ENCODE measurements at places on chromosomes 6 and 20. TPM values are rescaled to one million over a fixed set of nuclear protein-coding genes. Genes with fewer than 3 reads are reported as not detected.

The IRAK1BP1 gene
- total RNA-seq = 1.2 TPM

The SLC17A1 gene
- total RNA-seq = not detected

GRCh38 chr6:158972241-158973233 lies 27.5 kb downstream of the RSPH3 start:
- DNase-seq = peak; percentile 21

The KHDC3L gene
- not detected for total RNA-seq

DNA sequence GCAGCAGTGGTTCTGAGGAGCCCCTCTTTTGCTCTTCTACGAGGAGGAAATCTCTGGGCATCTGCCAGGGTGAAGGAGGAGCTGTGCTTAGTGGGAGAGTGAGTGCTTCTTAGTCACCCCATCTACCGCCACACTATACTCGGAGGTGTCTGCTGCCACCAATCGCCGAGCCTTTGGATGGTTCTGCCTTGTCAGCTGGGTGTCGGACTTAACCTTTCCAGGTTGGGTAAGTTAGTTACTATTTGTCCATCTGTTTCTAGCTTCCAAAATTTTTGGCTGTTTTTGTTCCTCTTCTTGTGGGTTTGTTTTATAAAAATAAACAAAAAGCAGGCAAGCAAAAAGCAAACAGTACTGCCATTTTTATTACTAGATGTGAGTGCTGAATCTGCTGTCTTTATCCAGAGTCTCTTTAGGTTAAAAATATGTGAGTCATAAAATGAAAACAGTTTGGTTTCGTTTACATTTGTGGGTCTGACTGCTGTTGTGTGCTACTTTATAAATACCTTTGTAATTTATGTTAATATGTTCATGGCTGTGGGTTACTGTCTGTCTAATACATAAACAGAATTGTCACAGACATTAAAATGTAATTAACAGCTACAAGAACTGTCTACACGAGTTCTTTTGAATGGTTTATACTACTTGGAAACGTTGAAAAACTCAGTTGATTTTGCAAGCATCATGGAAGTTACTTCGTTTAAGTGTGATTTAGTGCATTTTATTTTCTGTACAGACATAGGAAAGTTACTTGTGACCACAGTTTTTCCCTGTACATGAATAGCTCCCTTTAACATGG lies 89.2 kb downstream of the ARID1B start:
- DNase-seq = peak; percentile 54

DNA sequence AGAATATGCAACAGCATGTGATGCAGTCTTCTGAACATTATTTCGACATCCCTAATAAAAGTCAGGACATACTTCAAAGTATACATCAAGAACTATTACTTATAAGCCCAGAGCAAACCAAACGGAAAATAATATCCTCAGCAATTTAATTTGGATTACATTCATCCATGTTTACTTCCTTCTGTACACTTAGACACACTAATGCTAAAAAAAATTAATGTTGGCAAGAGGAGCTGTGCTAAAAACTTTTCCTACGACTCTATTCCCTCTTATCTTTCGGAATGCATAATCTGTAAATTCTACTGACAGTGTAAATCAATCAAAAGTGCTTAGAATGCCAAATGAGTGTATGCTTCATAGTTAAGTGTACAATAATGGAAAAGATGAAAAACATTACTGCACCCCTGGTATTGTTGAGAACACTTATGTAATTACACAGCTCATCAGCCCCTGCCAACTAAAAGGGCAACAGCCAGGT lies 301.2 kb upstream of the HSF2 start:
- no peak for DNase-seq

The KCNS1 gene
- total RNA-seq = not detected

- no peak for DNase-seq
Observed at GRCh38 chr6:47342824-47343223, 33.1 kb upstream of the TNFRSF21 start.

GRCh38 chr6:128463942-128464341 lies 56.5 kb downstream of the PTPRK start:
- DNase-seq = no peak

The EEF1A2 gene
- 233 TPM for total RNA-seq

DNA sequence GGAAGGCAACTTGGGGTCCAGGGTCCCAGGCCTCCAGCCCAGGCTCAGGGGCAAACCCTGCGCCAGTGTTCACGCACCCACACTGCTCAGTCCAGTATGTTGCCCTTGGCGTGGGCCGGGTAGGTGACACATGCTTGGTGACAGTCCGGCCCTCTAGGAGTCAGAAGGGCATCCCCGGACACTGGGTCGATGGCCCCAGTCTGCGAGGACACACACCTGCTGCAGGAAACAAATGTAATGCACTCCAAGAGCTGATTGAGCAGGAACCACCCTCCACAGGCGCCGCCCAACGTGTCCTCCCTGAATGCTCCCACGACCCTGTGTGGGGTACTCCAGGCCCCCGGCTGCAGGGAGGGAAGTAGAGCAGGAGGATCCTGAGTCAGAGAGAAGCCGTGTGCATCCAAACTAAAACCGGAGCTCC lies 160.7 kb downstream of the DLL1 start:
- DNase-seq = no peak

The GMPR gene
- 11.5 TPM for total RNA-seq

The DBNDD2 gene
- total RNA-seq = 2.7 TPM

GRCh38 chr6:29552512-29553051 lies 7.0 kb downstream of the UBD start:
- DNase-seq = no peak

The VNN1 gene
- not detected for total RNA-seq

DNA sequence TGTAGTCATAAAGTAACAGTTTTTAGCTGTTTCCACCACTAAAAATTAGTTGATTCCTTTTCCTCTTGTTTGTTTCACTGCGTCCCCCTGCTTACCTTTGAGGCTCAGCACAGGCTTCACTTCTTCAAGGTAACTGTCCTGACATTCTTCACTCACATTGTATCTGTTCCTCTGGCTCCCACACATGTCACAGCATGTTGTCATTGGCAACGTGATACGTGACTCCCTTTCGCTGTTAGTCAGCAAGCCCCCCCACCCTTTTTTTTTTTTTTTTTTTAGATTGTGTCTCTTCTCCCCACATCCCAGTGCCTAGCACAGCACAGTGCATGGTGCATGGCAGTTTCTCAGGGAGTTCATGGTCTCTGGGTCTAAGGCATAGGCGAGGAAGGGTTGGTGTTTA lies 13.3 kb downstream of the VAPB start:
- DNase-seq = no peak

DNA sequence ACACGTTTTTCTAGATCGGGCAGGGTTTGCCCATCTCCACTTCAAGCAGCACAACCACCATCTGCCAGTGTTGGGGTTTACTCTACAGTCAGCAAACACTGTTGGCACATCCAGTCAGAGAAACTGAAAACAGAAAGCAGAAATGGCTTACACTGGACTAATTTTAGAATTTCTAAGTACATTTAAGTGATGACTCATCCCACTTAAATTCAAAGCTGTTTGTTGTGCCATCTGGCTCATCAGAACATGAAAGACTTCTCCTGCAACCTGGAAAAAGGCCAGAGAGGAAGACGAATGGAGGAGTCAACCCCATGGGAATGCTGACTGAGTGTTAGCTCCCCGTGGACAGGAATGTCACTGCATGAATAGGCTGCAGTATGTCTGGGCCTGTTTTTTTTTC lies 21.8 kb downstream of the FAM209B start:
- DNase-seq = peak; percentile 98

DNA sequence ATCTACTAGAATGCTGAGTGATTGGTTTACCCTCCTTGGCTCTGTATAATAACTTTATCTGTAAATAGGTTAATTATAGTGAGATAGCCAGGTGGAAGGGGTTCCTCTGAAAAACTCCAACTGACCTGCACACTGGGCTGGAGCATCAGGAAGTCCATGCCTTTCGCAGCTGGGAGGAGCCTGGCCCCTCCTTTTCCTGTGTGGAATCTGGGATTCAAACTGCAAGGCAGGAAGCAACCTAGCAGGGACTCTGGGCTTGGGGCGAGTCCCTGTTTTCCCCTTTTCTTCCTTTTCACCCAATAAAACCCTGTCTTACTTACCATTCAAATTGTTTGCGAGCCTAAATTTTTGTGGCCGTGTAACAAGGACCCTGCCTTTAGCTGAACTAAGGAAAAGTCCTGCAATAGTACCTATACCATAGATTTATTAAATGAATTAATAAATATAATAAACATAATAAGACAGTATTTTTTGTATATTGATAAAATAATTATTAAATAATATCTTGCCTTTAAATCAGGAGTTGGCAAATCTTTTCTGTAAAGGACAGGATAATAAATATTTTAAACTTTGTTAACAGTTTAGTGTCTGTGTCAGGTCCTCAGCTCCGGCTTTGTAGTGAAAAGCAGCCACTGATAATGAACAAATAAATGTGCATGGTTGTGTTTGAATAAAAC lies 406.2 kb upstream of the MMS22L start:
- no peak for DNase-seq

DNA sequence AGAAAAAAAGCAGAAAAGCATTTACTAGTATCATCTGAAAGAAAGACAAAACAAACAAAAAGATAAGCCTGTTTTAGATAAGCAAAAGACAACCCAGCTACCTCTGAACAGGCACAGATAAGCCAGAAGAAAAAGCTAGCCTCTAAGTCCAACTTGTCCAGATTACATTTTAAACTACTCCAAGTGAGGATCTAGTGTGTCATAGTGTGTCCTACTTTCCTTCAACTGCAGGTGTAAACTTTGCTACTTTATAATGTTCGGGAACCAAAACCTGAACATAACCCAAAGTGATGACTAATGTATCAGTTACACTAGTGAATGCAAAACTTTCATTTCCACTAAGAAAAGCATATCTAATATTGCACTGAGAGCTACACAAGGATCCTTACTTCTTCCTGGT lies 19.5 kb downstream of the ADNP start:
- DNase-seq = no peak

The HMGCLL1 gene
- not detected for total RNA-seq

The DDX27 gene
- total RNA-seq = 33.9 TPM

The BACH2 gene
- 0.31 TPM for total RNA-seq

DNA sequence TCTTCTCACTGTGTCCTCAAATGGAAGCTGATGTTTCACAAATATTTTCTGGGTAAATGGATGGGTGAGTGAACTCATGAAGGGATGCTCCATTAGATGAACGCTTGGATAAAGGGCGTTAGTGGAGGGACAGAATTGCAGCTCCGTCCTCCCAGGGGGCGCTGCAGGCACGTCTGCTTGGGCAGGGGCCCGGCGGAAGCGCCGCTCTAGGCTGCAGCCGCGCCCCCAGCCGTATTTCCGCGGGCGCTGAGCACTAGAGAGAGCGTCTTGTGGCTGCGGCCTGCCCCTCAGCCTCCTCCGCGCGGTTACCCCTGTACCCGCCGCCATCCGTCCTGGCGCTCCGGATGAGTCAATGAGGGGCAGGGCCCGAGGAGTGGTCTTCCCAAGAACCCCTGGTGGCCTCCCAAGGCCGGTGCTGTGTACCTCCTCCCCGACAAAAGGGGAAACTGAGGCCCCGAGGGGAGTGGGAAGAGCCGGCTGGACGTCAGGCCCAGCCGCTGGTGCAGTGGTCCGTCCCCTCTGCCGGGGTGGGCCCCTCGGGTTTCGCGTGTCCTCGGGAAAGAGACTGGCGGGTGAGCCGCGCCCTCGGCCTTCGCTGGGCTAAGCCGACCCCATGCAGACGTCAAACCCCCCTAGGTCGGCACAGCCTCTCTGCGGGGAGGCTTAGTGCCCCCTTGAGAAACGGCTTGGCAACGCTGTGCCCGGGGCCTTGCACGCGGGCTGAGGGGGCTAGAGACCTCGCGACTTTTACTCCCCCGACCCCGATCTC lies 11.5 kb upstream of the SNHG17 start:
- DNase-seq = peak; percentile 80

DNA sequence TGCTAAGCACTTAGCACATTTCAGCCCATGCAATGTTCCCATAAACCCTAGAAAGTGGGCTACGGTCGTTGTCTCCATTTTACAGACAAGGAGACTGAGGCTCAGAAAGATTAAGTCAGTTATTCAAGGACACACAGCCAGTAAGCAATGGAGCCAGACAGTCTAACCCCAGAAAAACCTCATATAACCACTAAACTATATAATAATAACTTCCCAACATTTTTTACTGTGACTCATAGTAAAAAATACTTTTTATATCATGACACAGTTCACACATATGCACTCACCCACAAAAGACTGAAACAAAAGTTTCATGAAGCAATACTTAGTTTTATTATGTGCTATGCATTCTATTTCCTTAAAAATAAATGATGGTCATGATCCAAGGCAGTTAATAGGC lies 66.2 kb upstream of the EYA2 start:
- no peak for DNase-seq

The EYS gene
- total RNA-seq = 0.17 TPM

GRCh38 chr6:64084185-64084663 lies 448.6 kb downstream of the PHF3 start:
- DNase-seq = no peak

DNA sequence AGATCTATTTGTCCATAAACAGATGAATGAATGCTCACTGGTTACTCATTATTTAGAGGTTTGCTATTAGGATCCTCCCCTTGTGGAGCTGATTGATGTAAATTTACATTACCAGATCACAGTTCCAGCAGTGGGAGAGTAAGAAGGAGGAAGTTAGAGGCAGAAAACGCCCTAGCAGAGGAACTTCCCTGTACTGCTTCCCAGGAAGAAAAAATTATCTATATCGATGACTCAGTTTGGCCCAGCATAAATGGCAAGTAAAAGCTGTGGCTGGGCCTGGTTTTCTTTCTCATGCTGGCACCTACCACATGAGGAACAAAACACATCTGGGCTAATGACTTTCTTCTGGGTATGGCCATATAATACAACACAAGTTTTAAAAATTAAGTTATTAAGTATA lies 35.7 kb downstream of the DNAAF9 start:
- DNase-seq = no peak

The SYNDIG1 gene
- total RNA-seq = 0.47 TPM

DNA sequence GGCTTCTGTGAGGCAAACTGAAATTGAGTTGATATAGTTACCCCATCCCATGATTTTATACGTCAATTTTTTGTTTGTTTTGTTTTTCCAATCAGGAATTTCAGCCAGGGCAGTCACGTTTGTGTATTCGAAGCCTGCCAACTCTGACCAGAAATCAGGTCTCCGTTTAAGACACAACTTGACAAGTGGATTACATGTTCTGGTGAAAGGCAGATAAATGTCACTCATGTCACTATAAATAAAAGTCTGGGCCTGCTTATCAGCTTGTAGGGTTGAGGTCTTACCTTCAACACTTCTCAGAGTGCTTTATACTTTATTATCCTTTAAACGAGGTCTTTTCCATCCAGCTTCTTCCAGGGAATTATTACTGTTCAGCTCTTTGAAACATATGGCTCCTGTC lies 8.4 kb upstream of the XRN2 start:
- no peak for DNase-seq

Measured in H4 (cell line).